Activated naive CD4-positive, alpha-beta T cell treated with anti-CD3 and anti-CD28 coated beads, Interleukin-2, amount 50 U/mL, for 16 hours (primary cell): ENCODE measurements at places on chromosomes 3 and 15.

- DNase-seq: no peak
Observed at GRCh38 chr3:118144919-118145318, 889.7 kb downstream of the IGSF11 start.

DNA sequence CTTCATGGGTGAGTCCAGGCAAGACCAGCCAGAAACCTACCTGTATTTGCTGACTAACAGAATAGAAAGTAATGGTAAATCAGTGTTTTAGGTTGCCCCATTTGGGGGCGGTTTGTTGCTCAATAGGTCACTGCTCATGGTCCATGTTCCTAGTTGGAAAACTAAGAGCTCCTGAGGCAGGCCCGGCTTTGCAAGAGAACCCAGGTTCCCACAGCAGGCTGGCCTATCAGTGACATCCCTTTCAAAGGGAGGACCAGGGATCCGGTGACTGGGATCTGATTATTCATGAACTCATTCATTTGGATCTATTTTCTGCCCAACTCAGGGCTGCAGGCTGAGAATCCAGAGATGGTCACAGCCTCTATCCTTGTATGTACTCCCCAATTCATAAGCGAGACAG lies 163.9 kb downstream of the WNT7A start:
- DNase-seq: no peak

DNA sequence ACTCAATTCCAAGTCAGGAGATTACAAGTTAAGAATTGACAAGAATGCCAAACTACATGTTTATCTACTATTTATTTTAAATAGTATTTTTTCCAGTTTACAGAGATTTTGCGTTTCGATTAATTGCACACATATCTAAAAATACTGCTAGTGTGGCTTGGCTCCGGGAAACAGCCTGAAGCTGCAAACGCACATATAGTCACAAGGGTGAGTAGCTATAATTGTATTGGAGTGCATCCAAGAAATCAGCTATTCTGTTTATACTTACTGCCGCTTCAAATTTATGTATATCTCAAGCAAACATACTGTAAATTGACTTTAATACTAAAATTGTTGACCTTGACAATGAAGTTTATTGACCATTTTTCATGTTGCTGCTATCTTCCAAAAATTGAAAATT lies 77.0 kb upstream of the PLSCR5 start:
- DNase-seq: no peak

DNA sequence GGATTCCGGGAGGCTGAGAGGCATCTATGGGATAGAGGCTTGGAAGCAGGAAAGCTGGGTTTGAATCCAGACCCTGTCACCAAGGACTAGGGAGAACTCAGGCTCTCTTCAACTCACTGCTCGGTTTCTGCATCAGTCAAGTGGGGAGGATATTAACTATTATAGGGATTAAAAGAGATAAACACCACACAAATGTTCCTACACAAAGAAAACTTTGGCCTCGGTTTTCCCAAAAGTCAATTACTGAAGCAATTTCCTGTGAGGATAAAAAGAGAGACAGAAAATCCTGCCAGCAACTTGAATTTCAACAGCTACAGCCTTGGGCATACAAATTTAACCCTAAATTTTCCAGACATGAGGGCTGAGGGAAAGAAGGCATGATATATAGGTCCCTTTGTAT lies 36.0 kb downstream of the ITGB5 start:
- no peak for DNase-seq

DNA sequence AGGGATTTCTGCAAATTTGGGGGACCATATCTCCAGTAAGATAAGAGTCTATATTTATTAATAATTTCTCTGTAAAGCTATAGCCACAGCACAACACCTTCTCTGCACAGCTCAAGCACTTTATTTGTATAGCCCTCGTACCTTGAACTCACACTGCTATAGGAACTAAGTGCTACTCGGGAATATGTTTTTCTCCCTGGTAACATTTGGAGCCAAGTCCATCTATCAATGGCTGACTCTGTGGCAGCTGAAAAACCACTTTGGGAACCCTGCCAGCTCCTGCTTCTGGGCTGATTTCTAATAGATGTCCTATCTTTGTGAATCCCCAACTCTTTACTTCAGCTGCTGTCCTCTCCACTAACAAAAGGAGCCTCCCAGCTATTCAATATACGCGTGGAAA lies 298.5 kb downstream of the GBE1 start:
- DNase-seq: no peak

DNA sequence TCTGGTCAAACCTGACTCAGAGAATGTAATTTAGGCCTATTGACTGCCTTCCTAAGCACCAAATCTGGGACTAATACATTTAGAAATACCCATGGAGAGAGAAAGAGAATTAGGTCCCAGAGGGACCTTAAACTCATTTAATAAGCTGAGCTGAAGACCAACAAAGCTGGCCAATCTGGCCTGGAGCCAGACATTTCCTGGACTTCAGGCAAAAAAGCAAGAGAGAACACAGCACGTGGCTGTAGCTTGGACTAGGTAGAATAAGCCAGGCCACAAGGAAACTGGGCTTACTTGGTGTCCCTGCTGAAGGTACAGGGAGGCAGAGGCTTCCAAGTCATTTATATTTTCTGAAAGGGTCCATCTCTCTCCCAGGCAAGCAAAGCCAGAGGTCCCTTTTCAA lies 88.1 kb downstream of the RTP4 start:
- no peak for DNase-seq
